ENCODE measurements at places on chromosomes 4 and X. TPM values are rescaled to one million over a fixed set of nuclear protein-coding genes. Genes with fewer than 3 reads are reported as not detected.

- no peak for DNase-seq
These were observed 2.4 kb downstream of the SRD5A3 start for GRCh38 chr4:55348466-55348865.

Gene AREG
- 0.25 TPM for total RNA-seq

Gene MAP9
- 0.90 TPM for total RNA-seq

- DNase-seq, result no peak
These were observed 28.9 kb downstream of the CPEB2 start for GRCh38 chr4:15031197-15031596.

DNA sequence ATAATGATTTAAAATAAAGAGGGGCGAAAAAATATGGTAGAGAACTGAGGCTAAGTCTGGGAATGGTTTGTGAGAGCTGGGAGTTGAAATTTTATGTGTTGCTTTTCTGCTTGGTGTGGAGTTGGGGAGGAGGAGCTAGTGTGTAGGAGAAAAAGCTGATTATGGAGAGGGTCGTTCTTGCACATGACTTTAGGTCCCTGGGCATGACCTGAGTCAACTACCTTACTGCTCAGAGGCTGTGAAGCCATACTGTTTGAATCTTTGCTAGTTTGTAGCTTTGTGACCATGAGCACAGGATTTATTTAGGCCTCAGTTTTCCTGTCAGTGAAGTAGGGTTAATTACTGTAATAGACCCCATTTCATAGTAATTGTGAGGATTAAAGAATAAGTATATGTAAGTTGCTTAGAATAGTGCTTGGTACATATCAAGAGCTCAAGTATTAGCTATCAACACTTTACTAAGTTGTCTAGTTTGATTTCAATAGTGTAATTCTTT is 78.6 kb downstream of the KDM6A start:
- no peak for DNase-seq

Gene RBBP7
- 98.9 TPM for total RNA-seq

- DNase-seq, result no peak
These were observed 4.2 kb downstream of the TMSB4X start for GRCh38 chrX:12979026-12979607.

Gene TMPRSS11F
- total RNA-seq, result not detected

Measured in psoas muscle (tissue), 8 donors.